ENCODE measurements at places on chromosomes 7 and 10.
A peak's percentile ranks its signal among the peaks of the same experiment; 100 is the strongest.

- DNase-seq, result no peak
Measured at GRCh38 chr7:51059504-51060142, 257.0 kb downstream of the COBL start.

DNA sequence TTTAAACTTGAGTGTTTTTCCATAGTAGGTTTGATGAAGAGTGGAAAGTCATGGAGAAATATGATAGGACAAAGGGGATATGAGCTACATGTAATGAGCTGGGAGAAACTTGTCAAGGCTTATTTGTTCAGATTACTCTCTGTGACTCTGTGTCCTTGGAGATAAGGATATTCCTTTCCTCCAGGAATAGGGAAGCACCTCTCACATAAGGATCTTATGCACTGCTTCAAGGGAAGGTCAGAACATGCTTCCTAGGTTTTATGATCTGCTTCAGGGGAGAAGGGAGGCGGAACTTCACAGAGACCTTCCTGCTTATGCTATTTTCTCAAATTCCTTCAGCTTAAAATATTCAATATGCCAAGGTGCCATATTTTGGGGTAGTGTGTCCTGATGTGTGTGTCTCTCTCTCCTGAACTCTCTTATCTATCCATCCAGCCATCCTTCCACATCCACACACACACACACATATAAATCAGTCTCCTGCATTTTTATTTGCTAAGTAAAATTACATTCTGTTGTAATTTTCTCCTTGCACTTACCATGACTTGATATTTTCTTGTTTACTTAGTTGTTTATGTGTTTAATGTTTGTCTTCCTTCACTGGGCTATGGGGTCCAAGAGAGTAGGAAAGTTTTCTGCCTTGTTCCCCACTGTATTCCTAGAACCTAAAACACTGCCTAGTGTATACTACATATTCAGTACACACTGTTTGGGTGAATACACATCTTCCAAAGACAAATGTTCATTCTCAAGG is 26.4 kb downstream of the ARL4A start:
- DNase-seq, result no peak

GRCh38 chr7:36661135-36661840 is 63.0 kb downstream of the AOAH start:
- no peak for DNase-seq

GRCh38 chr7:1129431-1129830 is 30.6 kb downstream of the ZFAND2A start:
- no peak for DNase-seq

DNA sequence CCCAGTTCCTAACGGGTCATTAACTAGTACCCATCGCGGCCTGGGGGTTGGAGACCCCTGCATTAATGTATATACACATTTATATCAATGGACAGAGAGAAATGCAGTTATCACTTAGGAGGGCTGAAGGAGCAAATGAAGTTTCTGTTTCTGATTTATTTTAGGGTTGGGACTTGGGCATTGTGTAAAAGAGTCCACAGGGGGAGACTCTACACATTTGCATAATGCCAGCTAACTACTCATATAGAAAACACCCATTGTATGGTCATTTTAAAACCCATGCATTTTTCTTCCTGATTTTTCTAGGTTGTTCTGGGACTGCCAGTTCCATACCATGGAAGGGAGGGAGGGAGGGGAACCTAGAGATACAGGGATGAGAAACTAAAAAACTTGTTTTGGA is 23.5 kb downstream of the BCCIP start:
- DNase-seq, result no peak

DNA sequence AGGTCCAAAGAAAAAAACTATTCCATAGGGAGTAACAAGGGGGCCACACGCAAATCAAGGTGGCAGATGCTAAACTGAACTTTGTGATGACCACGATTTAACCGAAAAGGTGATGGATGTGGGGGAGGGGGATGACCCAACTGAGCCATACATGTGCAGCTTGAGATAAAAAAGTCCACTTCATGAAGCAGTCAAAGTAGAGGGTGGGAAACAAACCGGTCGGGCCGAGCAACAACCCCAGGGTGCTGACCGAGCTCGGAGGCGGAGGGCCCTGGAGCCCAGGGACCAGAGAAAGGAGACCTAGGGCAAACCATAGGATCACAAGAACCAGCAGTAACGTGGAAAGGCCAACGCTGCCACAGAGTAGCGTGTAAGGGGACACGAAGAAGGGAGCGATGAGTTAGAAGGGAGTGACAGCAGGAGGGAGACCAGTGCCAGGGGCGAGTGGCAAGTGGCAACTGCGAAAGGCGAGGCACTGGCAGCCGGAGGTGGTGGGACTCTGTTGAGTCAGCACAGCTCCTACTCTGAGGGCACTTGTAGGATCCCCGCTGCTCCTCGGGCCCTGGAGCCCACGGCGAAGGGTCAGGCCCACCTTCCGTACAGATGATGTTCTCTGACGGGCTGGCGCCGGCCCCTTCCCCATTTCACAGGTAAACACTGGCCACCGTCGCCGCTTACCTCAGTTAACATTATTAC is 540 bp downstream of the SNX13 start:
- peak; percentile 18 for DNase-seq

- DNase-seq, result no peak
Measured at GRCh38 chr10:126908729-126909128, 3.5 kb downstream of the DOCK1 start.

GRCh38 chr10:70458329-70459060 is 17.0 kb upstream of the NODAL start:
- DNase-seq, result peak; percentile 51

DNA sequence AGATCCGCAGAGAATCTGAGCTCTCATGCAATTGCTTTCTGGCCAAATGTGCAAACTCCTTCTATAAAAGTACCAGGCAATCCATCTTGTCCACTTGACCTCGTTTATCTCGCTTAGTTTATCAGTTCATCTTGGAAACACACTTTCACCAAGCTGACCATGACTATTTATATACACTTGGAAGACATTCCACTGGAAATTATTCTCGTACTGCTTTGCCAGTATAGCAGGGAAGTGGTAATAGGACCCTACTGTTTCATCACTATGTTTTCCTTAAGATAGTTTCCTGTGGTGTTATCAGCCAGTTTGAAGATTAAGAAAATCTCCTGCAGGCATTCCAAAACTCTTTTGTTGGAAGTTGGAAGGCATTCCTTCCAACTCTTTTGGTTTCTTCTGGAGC is 115.3 kb upstream of the FAM171A1 start:
- DNase-seq, result no peak

GRCh38 chr10:99558708-99559107 is 26.0 kb downstream of the NKX2-3 start:
- no peak for DNase-seq
